CD4-positive, alpha-beta T cell treated with Interleukin-2 at 100 ng/mL for 4 hours (primary cell): ENCODE measurements at places on chromosomes 5 and 9.

GRCh38 chr9:81716409-81716808 is 27.1 kb upstream of the TLE1 start:
- no peak for DNase-seq

GRCh38 chr9:126401107-126401506 is 74.5 kb downstream of the MVB12B start:
- DNase-seq: no peak

- DNase-seq: no peak
These were observed 32.3 kb downstream of the TMEM167A start for GRCh38 chr5:83044926-83045325.

- DNase-seq: no peak
These were observed 103.5 kb downstream of the SPRY4 start for GRCh38 chr5:142221091-142221860.

DNA sequence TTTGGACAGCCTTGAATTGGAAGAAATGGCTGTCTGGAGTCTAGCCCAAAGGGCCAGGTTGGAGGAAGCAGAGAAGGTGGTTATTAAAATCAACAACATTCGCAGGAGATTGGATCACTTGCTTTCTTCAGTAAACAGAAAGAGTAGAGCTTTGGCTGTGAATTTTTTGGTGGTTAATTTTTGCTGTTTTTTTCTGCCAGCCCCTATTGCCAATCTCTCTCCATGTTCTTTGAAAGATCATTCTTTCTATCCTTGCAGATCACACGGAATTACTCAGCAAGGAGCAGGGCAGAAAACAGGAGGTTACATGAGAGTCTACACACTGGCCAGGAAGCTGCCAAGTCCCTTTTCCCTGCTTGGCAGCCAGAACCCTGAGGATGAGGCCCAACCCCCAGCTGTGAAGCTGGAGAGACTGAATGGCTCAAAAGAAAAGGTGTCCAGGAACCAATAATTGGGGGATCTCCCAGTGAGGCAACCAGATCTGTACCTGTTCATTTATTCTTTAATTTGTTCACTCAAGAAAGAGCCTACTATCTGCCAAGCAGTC is 13.0 kb downstream of the GLRX start:
- no peak for DNase-seq

GRCh38 chr5:102863764-102864560 is 108.9 kb downstream of the PAM start:
- no peak for DNase-seq

DNA sequence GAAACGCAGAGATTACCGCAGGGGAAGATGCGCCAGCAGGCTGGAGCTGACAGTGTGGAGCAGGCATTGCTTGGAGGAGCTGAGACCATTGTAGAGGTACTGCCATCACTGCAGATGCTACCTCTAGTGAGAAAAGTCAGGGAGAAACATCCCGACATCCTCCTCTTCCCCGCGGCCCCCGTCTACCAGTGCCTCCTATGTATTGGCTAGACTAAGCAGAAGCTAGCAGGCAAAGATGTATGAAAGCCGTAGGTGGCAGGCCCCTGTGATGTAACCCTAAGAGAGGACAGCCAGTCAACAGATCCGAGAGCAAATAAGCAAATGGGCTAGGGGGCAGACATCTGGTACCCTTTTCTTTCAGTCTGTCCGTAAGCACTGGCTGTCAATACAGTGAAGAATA is 115.5 kb upstream of the ACTBL2 start:
- DNase-seq: no peak

- peak; percentile 46 for DNase-seq
These were observed 17.7 kb upstream of the IL6ST start for GRCh38 chr5:56012281-56012963.

GRCh38 chr9:114287763-114288192 is 35.1 kb upstream of the ORM1 start:
- no peak for DNase-seq

DNA sequence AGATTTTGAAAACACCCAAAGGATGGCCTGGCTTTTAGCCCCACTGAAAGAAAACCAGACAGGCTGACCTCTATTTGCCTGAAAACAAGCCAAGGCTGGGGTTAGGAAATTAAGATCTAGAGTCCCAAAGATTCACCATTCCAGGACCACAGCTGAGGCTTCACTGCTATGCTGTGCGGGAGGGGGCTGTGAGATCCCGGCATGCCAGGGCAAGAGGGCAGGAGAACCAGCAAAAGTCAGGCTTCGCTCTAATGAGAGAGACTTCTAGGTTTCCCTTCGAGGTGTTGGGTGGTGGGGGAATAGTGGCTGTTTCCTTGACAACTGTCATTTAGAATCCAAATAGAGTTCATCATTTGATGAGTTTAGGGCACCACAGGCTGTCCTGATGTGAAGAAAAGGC is 152.9 kb upstream of the NFIB start:
- DNase-seq: no peak

GRCh38 chr5:124420952-124421351 is 325.5 kb downstream of the ZNF608 start:
- no peak for DNase-seq

DNA sequence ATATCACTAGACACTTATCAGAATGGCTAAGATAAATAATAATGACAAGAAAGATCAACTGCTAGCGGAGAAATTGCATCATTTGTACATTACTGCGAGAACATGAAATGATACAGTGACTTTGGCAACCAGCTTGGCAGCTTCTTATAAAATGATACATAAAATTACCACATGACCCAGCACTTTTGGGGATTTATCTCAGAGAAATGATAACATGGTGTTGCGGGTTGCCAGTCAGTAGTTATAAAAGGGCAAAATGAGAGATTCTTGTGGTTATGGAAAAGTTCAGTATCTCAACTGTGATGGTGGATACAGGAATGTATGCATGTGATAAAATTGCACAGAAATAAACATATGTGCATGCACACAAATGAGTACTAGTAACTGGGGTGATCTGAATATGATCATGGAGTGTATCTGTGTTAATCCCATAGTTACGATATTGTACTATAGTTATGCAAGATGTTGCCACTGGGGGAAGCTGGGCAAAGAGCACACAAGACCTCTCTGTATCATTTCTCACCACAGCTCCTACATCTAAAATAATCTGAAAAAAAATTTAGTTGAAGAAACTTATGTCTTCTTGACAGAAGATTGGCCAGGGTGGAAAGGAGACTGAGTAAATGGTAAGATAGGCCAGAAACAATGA is 128.9 kb downstream of the NXNL2 start:
- DNase-seq: no peak

- DNase-seq: no peak
These were observed 7.1 kb downstream of the IL4 start for GRCh38 chr5:132680780-132681475.

GRCh38 chr9:89732295-89732938 is 127.6 kb downstream of the GADD45G start:
- DNase-seq: no peak

GRCh38 chr9:84755380-84755779 is 85.9 kb downstream of the NTRK2 start:
- DNase-seq: no peak

DNA sequence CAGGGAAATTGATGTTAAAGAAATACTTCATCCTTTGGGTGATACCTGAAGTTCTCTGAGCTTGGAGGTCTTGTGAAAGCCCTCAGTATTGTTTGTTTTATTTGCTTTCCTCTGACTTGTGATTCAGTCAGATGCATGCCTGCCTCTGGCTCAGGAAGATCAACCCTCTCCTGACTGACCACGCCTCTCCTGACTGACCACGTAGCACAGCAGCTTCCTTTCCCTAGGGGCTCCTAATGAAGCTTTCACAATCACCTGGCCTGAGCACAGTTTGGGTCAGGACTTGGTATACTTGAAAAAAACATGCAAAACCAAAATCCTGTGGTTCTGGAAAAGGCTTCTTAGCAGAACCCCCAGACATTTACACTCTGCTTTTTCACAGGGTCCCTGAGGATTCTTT is 3.8 kb downstream of the TGFBI start:
- DNase-seq: no peak

- DNase-seq: no peak
These were observed 49.8 kb upstream of the IFNK start for GRCh38 chr9:27474305-27474704.

DNA sequence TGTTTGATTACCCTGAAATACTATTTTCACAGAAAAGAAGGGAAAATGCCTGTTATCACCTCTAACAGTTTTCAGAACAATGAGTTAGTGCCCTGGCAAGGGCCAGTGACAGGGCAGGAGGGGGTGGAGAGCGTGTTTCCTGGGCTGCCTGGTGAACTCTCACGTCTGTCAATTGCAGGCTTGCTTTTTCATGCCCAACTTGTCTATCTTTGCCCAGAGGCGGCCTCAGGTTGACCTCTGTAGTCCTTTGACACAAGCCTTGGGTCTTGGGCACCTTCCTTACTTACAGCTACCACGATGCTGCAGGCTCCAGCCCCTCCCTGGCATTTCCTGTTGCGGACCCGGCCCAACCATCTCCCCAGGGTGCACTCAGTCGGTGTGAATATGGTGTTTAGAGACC is 2.2 kb upstream of the CEL start:
- DNase-seq: no peak

- no peak for DNase-seq
These were observed 7.2 kb downstream of the GRHPR start for GRCh38 chr9:37429441-37430285.

DNA sequence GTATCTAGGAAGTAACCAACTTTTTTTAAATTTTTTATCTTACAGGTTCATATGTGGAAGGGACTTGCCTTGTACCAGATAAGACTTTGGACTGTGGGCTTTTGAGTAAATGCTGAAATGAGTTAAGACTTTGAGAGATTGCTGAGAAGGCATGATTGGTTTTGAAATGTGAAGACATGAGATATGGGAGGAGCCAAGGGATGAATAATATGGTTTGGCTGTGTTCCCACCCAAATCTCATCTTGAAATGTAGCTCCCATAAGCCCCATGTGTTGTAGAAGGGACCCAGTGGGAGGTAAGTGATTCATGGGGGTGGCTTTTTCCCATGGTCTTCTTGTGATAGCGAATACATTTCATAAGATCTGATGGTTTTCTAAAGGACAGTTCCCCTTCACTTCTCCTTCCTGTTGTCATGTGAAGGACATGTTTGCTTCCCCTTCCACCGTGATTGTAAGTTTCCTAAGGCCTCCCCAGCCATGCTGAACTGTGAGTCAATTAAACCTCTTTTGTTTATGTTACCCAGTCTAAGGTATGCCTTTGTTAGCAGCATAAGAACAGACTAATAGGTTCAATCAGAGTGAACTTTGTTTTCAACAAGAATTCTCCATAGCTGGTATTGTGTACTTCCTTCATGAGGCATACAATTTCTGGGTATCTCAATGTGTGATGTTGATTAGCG is 535.6 kb upstream of the MEF2C start:
- no peak for DNase-seq

- DNase-seq: no peak
These were observed 5.7 kb upstream of the OLFM1 start for GRCh38 chr9:135081731-135082130.

GRCh38 chr9:2083479-2083878 is 68.3 kb downstream of the SMARCA2 start:
- DNase-seq: no peak

DNA sequence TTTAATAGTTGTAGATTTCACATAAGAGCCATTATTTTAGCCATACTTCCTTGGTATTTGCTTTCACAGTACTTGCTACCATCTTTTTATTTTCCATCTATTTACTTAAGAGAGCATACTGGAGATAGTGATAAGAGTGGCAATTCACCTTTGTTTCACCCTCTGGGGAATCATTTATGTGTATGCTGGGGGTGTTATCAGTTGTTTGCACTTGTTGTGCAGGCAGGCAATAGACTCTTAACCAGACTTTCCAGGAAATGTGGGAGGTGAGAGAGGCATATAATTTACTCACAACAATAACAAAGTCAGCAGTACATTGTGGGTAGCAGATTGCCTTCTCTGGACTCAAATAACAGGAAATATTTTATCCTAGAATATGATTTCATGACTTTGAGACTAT is 1018.3 kb downstream of the CDH12 start:
- no peak for DNase-seq

DNA sequence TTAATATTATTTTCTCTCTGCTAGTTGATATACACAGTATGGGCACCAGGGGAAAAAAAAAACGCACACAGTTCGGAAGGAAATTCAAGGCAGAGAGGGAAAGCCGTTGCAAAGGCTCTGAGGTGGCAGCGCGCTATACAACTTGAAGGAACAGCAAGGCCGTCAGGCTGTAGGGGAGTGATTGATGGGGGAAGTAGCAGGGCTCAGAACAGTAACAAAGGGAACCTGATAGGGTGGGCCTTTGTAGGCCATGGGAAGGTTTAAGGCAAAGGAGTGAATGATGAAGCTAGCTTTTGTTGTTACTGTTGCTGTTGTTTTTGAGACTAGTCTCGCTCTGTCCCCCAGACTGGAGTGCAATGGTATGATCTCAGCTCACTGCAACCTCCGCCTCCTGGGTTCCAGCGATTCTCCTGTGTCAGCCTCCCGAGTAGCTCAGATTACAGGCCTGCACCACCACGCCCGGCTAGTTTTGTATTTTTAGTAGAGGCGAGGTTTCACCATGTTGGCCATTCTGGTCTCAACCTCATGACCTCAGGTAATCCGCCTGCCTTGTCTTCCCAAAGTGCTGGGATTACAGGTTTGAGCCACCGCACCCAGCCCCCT is 27.0 kb downstream of the AQP7 start:
- DNase-seq: no peak

GRCh38 chr9:122822056-122822455 is 6.3 kb downstream of the PDCL start:
- no peak for DNase-seq

- no peak for DNase-seq
These were observed 75.4 kb downstream of the SLC38A9 start for GRCh38 chr5:55636683-55637082.

DNA sequence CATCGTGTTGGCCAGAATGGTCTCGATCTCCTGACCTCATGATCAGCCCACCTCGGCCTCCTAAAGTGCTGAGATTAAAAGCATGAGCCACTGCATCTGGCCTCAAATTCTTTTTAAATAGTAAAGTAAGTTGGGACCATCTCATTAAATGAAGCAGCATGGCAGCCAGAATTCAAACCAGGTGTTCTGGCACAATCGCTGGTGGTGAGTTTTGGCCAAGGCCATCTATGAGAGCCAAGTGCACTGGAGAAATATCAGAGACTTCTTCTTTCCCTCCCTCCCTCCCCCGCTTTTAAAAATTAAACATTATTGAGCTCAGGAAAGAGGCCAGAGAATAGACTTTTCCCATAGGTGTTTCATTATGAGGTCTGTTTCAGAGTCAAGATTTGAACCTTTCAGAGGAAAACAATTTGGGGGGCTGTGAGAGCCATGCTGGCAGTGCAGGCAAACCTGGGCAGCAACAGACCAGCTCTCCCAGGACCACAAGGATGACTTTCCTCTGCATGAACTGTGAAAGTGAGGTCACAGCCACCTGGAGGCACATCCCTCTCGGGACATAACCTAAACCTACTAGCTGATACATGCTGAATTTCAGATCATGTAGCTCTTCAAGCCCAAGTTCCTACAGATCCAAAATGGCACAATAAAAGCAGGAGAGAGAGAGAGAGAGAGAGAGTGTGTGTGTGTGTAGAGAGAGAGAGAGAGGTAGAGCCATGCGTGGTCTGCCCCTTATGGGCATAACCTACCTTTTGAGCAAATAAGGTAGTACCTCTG is 94.6 kb upstream of the DMRT1 start:
- DNase-seq: no peak

- no peak for DNase-seq
These were observed 52.0 kb upstream of the ABL1 start for GRCh38 chr9:130782886-130783530.
